ENCODE measurements at places on chromosomes 7 and 10.

DNA sequence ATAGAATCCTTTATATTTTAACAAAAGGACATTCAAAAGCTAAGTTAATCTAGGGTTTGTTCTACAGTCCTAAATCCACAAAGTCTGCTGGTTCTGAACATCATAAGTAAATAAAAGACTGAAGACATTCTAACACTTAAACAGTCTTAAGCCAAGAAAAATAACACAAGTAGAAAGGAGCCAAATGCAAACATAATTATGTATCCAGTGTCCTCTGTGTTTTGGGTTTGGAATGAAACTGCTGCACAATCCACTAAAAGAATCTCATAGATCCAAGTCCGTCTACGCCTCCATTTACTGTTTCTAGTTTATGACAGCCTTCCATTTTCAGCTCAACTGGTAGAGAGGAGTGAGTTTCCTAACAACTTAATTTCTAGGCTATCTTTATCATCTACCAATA is 623.6 kb upstream of the FZD8 start:
- no peak for DNase-seq

DNA sequence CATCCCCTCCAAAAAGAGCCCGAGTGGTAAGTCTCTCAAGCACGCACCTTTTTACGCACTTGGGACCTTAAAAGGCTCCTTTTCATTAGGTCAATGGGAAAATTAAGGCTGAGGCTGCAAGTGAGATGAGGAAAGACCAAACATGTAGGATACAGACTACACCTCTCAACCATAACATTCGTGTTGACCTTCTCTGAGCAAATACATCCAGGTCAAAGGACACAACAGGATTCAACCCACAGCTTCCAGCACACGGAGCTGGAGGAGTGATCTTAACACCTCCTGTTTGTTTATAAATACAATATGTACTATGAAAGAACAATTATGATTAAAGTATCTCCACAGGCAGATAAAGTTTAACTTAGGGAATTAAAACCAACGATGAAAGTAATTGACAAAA is 9.7 kb downstream of the SFMBT2 start:
- no peak for DNase-seq

DNA sequence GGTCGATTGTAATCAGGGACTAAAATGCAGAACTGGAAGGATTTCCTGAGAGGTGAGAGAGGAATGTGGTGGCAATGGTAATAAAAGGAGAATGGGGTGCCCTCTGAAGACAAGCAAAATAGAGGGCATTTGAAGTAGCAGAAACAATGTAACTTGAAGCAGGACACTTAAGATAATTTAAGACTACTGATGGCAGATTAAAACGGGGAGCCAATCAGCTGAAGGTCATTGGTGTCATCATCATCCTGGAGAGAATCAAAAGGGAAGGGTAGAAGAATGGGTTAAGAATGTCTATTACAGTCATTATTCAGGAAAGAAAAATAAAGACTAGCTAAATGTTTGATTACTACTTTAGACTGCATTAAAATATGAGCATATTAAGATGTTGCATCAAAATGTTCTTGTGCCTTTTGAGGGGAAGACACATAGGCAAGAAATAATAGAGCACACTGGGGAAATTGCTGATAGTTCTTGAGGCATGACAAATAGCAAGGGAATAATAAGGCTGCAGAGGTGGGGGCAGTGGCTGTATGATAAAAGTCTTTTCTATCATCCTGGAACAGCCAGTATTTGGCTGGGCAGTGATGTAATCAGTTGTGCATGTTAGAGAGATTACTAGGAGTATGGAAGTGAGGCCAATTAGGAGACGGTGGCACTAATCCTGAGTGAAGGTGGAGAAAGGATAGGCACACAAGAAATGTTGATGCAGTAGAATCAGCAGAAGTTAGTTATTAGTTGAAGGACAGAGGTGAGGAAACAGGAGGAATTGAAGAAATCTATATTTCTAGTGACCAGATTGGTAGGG is 60.2 kb downstream of the CCDC71L start:
- DNase-seq: no peak

GRCh38 chr10:21329995-21330627 is 195.4 kb downstream of the SKIDA1 start:
- no peak for DNase-seq

DNA sequence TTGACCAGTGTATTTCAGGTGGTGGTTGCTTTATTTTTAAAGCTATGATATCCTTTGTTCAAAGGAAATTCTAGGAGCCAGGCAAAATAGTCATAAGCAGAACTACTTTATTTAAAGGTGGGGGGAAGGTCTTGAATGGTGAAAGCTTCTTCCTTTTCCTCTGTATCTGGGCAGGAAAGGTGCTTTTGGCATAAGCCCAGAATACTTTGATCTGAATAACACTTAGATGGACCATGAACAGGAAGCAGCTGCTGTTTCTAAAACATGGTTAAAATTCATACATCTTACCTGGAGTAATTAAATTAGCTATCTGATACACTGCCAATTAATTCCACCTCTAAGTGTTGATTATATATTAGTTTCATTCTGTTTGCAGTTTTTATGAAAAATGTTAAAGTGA is 13.3 kb downstream of the ZNF804B start:
- no peak for DNase-seq

- DNase-seq: no peak
Measured at GRCh38 chr10:129364949-129365348, 102.1 kb upstream of the MGMT start.

DNA sequence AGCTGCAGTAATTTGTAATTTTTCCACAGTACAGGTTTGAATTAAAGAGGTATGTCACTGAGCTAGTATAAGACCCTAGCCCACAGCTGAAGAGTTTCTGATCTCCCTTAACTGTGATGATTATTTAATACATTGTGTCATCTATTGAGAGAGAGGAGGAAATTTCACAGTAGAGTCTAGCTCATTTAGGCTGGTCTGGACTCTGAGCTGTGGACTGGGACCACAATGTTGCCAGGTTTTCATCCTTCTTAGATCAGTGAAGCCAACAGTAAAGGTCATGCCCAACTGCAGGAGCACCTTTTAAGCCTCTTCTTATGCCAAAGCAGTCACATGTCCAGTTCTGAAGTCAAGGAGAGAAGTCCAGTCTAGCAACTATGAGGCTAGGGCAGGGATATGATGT is 8.9 kb downstream of the TES start:
- DNase-seq: no peak

Measured in 8988T (cell line).